CD8-positive, alpha-beta memory T cell (primary cell): ENCODE measurements at places on chromosomes 7 and 10. TPM values are rescaled to one million over a fixed set of nuclear protein-coding genes. Genes with fewer than 3 reads are reported as not detected.

DNA sequence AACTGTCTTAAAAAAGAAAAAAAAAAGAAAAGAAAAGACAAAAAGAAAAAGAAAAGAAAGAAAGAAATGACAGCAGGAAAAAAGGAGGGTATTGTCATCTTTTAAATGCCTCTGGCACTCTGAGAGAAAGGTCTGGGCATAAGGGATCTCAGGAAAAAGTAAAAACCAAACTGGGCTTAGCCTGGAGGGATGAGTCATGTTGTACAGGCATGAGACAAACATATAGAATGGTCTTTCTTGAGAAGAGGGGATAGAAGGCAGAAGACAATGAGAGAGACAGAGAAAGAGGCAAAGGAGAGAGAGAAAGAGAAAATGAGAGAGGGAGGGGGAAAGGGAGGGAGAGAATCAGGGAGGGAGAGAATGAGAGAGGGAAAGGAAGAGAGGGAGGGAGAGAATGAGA, 32.3 kb upstream of the KCNMA1 start:
- DNase-seq, result no peak

PIP4K2A gene
- total RNA-seq, result 116 TPM

- DNase-seq, result no peak
Measured at GRCh38 chr7:16791905-16792698, 12.7 kb downstream of the AGR2 start.

GRCh38 chr7:6164491-6164890, 107.9 kb downstream of the CYTH3 start:
- no peak for DNase-seq

GRCh38 chr7:30349170-30349569, 64.8 kb downstream of the ZNRF2 start:
- DNase-seq, result no peak
